ENCODE measurements at places on chromosomes 7 and 10. TPM values are rescaled to one million over a fixed set of nuclear protein-coding genes. Genes with fewer than 3 reads are reported as not detected.

DNA sequence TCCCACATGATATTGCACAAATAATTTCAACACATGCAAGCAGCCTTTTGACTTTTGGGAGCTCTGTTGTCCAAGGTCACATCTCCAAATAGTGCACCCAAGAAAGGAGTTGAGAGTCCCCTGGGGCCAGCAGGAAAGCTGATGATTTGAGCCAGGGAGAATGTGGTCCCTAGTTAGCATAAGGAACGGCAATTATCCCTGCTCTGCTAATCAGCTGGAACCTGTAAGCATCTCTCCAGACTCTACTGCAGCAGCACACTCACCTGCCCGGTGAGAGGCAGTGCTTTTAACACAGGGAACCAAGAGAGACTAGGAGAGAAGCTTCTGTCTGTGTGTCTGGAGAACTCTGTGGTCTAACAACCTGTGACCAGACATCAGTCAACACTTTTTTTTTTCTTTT lies 17.0 kb downstream of the TRPV5 start:
- no peak for DNase-seq

GRCh38 chr7:5689716-5690115 lies 91.7 kb downstream of the RNF216 start:
- DNase-seq: no peak

DNA sequence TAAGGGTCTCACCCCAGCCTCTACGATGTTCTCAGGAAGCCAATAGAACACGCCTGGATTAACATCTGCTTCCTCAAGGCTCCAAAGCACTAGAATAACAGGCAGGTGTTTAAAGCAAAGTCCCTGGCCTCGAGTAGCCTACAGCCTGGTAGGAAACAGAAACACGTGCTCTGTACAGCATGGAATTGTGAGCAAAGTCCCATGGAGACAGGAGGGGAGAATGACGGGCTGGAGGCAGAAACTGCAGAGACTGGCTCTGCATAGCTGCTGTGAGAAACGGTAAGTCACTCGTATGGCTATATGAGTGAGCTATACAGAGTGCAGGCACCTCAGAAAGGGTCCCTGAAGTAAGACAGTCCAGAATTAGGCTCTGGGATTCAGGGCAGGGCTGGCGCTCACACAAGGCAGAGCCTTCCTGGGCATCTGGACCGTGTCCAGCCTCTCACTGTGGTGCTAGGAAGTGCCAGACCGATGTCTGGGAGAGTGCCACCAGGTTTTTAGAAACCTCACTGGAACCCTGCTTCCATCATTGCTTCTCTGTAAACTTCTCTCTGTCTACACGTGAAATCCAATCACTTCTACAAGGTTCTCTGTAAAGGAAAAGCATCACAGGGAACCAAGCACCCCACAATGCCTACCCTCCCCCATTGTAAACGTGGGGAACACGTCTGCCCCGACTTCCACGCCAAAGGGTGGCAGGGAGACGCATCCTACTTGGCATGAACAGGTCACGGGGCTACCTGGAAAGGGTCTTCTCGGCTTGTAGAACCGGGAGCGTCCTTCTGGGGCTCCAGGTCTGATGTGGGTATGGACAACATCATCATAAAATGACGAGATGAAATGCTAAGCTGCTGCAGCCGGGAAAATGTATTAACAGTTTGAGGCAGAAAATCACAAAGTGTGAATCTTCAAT lies 38.8 kb upstream of the SHH start:
- DNase-seq: no peak

GRCh38 chr10:78171633-78172400 lies 138.2 kb downstream of the RPS24 start:
- DNase-seq: no peak

DNA sequence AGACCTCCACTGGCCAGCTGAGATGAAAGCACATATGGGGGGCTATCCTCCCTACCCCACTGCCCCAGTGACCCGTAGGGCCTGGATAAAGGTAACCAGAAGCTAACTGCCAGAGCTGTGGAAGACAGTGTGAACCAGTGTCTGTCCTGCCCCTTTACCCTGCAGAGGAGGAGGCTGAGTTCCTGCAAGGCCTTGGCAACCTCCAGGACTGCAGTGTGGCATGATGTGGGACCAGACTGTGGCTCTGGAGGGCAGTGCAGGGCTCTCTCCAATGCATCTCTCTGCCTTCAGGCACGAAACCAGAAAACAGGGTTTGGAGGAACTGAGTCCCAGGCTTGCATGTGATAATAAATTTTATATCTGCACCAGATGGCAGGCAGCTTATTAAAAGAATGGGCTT lies 93.1 kb downstream of the EPC1 start:
- DNase-seq: no peak

DNA sequence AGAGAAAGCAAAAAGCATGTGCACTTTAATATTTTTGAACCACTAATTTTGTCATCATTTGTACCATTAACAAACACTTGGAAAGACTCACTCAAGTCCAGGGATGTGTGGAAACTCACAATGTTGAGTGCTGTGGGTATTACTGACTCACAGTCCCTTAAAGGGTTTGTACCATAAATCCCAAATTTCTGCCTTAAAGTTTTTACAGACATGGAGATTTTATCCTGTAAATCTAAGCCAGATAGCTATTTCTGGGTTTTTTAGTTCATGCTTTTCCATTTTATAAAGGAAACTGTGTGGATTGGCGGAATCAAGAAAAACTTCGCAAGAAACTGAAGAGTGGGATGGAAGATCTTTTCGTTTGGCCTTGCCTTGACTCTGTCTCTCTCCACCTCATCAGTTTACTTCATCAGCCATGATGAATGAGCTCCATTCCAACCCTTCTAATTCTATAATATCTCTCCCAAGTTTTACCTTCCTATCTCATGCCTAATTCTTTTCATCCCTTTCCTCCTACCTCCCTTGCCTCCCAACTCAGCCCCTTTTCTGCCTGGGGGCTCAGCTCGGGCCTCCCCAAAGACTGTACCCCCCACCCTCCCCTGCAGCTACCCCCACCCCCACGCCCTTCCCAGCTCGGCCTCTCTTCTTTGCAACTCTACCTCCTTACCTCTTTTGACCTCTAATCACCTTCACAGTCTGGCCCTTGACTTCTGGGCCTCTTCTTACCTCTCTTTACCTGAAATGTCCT lies 218.5 kb upstream of the MKLN1 start:
- no peak for DNase-seq

DNA sequence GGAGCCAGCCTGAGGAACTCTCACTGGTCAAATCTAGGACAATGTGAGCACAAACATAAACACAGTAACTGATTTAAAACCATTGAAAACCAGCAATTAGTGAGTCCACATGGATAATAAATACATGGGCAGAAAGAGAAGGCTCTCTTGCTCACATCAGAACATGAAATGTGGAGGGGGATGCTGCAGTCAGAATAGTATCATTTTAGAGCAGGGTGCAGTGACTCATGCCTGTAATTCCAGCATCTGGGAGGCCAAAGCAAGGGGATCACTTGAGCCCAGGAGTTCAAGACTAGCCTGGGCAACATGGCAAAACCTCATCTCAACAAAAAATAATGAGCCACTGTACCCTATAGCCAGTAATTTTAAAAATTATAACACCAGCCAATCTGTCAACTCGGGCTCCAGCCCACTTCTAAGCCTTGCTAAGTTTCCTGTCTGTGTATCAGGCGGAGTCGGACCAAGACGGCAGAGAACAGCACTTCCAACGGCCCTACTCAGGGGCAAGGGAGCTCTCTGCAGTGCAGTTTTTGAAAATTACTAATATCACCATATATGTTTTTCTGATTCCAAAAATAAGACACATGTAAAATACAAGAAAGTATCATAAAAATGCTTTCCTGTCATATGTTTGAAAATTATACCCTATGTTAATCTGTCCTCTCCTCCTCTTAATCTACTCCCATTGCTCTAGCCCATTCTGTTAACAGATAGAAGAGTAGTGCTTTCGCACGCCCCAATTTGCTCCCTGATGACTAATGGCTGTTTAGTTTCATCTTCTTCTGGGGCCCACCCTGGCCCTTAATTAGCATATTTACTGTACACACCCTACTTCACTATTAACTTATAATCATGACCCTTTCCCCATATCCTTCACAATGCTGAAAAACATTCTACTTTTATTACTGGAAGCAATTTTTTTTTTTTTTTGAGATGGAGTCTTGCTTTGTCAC lies 17.1 kb downstream of the URGCP start:
- DNase-seq: no peak

DNA sequence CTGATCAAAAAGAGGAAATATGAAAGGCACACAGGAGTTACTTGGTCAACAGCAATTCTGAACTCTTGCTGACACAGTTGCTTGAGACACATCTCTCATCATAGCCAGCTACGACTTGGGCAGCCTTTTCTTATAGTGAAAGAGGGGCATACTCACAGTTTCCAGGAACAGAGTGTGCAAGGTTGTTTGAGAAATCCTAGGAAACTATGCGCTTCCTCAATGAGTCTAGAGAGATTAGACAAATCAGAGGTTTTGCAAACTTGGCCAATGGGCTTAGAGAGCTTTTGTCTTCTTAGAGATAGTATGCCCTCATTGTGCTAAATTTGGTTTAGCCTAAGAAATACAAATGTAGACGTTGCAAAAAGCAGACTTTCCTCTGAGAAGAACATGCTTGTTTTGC lies 370.4 kb downstream of the HGF start:
- no peak for DNase-seq

DNA sequence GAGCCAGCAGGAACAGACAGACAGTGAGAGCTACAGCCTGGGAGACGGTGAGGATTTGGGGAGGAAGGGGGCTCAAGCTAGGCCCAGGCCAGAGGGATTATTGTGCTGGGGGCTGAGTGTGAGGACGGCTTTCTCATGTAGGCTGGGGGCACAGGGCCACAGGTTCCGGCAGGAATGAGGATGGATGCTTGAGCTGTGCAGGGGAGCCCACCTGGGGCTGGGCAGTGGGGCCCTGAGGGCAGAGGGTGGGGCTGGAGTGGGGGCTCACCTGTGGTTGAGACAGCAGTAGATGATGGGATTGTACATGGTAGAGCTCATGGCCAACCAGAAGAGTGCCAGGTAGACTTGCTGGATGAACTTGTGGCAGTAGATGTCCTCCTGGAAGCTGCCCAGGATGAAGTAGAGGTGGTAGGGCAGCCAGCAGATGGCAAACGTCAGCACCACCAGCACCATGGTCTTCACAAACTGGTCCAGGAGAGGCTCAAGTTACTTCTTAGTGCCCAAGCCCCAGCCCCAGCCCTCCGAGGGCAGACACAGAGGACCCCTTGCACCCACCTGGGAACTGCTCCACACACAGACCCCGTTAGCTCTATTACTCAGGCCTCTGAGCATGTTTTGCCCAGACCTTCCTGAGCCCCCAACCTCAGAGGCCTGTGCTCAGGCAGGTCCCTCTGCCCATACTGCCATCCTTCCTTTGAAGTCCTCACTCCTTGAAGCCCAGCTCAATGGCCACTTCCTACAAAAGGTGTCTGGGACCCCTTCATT lies 9.7 kb downstream of the TACR2 start:
- DNase-seq: no peak

- DNase-seq: no peak
Measured at GRCh38 chr7:16546921-16547505, 20.4 kb downstream of the LRRC72 start.

DNA sequence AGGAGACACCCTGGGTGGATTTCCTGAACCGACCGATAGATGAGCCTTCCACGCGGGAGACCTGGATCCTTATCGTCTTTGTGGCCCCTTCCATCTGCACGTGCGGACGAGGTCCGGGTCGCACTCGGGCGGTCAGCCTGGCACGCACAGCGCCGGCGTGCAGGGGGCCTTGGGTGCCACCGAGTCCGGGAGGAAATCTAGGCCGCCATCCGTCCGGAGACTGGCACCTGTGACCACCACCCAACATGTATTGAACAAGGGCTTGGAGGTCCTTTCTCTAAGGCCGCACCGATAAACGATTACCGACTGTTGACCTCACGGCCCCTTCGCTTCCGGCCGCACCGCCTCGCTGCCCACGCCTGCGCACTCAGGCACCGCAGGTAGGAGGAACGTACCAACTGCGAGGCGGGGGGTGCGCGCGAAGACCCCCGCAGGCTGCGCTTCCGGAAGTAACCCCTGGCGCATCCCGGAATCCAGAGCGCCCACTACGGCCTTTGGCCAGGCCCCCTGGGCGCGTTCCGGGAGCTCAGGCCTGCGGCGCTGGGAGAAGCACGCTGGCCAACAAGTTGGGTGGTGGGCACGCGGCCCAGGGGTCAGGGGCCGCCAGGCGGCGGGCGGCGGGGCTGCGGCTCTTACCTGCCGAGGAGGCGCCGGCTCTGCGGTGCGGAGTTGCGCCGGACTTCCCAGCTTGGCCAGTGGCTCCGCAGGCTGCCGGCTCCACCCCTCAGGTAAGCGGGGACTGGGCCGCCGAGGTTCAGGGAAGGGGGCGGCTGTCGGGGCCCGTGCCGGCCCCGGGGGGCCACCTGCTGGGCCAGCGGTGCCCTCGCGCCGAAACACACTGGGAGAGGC lies at the start of the genes ACTR3C and LRRC61:
Gene ACTR3C (minus strand): TSS at position 713 of the 849 bp plus-strand sequence. CDS start 28,249 bp downstream, outside the sequence.
Gene LRRC61 (plus strand): TSS at position 523 of the 849 bp plus-strand sequence. CDS start 13,507 bp downstream, outside the sequence.
- no peak for DNase-seq

DNA sequence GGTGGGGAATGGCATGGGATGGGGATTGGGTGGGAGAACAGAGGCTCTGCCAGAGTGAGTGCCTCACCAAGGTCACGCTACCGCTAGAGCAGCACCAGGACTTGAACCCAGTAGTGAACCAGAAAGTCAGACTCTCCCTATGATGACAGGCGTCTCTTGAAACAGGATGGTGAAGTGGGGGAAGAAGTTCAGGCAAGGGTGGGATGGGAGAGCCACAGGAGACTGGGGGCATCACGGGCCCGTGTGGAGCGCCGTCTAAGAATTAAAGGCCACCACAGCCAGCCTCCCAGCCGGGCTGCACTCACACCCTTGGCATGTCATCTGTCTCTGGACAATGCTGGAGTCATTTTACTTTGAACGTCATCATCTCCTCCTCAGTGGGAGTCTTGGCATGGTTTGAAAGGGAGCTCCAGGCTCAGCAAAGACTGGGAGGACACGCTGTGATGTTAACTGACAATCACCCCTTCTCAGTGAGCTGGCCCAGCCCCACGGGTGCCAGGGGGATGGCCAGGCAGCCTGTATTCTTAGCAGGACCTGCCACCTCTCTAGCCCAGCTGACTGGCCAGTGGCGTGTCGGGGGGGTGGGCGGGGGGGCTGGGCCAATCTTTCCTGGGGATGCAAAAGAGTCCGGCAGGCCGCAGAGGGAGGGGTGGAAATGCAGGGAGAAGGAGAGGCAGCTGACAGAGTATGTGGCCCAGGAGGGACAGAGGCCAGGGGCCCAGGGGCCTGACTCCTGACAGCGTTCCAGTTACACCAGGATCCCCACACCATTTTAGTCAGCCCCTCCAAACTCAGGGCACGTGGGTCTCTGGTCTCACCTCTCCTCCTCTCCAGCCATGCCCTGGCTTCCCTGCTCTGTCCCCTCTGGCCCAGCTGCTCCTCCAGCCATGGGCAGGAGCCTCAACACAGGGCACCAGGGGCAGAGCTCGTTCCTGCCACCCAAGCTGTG lies 96.2 kb downstream of the VOPP1 start:
- no peak for DNase-seq

GRCh38 chr7:82067628-82068264 lies 297.9 kb upstream of the HGF start:
- DNase-seq: no peak

GRCh38 chr7:101727184-101727583 lies 90.2 kb upstream of the CUX1 start:
- no peak for DNase-seq

NME8 gene
- total RNA-seq: not detected

MORN4 gene
- total RNA-seq: 4.1 TPM

GRM8 gene
- total RNA-seq: not detected

ADK gene
- 27.5 TPM for total RNA-seq

PRSS58 gene
- total RNA-seq: not detected

Data from psoas muscle (tissue), 8 donors.